ENCODE measurements at places on chromosomes 3 and 15. TPM values are rescaled to one million over a fixed set of nuclear protein-coding genes. Genes with fewer than 3 reads are reported as not detected.

DNA sequence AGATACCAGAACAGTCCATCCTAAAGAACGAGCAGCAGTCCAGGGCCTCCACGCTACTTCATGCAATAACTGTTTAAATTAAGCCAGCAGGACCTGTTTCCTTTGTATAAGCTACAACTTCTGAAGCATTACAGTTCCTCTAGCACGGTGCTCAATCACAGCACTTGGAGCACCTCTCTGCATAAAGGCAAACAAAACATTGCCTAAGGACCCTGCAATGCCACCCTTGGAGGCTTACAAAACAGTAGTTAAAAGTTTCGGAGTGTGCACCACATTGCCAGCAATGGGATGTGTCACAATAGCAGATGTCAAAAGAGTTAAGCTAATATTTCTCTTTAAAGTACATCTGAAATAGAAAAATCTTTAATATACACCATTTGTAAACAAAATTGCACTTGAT is 2.6 kb upstream of the VPS39 start:
- DNase-seq, result no peak

DNA sequence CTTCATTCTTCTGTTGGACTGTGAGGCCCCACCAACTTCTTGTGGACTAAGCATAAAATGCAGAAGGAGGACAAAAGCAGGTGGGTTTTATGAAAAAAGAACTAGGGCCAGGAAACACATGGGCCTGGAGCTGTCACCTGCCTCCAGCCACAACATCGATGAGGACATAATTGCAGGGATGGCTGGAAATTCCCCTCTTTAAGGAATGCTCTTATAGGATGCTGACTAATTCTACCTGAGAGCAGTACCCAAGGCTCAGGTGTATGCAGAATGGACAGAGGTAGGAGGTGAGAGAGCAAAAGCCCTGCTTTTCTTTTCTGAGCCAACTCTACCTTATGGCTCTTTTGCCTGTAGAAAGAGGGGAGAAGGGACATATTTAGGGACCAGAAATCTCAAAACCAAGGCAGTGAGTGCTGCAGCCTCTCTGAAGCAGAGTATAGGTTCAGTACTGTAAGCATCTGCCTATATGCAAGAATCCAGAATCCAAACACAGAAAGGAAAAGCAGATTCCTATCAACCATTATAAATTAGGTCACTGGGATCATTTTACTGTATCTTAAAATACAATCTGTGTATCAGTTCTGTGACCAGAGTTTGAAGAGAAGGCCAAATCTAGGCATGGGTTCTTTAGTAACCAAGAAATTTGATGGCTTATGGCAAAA is 205.3 kb upstream of the WNT5A start:
- DNase-seq, result no peak

DNA sequence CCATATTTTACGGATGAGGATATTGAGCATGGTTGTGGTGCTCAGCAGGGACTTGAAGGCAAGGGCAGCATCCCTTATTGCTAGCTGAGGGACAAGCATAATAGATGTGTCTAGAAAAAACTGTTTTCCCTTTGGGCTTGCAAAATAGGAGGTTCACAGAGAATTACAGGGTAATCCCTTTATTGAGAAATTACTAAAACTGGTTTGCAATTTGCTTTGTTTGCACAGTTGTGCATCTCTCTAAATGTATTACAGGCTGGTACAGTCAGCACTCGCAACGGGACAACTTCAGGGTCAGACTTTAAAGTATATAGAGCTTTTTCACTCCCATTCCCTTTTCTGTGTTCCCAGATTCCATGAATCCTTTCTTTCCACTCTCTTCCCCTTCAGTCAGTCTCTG is 51.3 kb downstream of the SUCNR1 start:
- no peak for DNase-seq

DNA sequence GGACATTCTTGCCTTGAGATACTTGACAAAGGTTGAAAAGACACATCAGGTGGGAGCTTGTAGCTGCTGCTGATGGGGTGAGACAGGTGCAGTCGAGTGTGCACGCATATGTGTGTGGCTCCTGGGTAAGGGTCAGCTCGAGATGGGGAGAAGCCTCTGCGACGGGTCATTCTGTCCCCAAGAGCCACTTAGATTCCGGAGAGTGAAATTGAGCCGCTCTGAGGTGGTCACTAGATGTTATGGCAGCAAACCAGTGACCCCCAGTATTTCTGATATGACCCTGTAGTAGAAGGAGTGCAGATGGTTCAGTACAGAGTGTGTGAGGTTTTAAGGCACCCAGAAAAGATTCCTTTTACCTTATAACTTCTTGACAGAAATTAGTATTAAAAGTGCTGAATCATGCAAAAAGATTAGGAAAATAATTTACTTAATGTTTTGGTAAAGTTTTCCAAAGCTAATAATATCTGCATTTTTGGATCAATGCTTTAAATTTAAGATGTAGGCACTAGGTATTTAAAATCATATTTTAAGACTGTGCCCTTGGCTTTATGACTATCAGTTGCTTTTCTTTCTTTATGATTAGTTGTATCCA is 241.9 kb upstream of the TOPAZ1 start:
- DNase-seq, result no peak

GRCh38 chr3:23219117-23219516 is 16.0 kb downstream of the UBE2E2 start:
- no peak for DNase-seq

Gene CAND2
- total RNA-seq, result 1.8 TPM

GRCh38 chr15:74375303-74375693 is 7.9 kb upstream of the CYP11A1 start:
- DNase-seq, result peak; percentile 79

- DNase-seq, result no peak
Measured at GRCh38 chr15:78680431-78681075, 39.5 kb upstream of the CHRNB4 start.

GRCh38 chr3:194657439-194657838 is 14.6 kb downstream of the LSG1 start:
- DNase-seq, result no peak

- DNase-seq, result peak; percentile 48
Measured at GRCh38 chr3:128489927-128490649, 2.9 kb downstream of the GATA2 start.

Gene TGM4
- total RNA-seq, result 0.13 TPM

- DNase-seq, result no peak
Measured at GRCh38 chr3:14126017-14126886, 1.4 kb downstream of the TMEM43 start.

DNA sequence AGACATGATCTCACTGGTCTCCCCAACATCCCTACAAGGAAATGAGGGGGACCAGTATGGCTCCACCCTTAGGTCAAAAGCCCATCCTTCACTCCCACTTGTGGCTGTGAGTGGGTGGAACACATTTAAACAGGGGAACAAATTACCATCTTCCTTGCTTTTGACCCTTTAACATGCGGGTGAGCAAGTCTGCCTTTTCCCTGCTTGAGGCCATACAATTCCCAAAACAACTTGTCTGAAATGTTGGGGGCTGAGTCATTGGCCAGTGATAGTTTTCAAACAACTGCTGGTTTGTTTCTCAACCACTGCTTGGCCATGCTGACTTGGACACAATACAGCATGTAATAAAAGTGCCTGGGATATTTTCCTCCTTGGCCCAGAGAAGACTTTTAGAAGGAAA is 39.6 kb downstream of the COL8A1 start:
- DNase-seq, result no peak

DNA sequence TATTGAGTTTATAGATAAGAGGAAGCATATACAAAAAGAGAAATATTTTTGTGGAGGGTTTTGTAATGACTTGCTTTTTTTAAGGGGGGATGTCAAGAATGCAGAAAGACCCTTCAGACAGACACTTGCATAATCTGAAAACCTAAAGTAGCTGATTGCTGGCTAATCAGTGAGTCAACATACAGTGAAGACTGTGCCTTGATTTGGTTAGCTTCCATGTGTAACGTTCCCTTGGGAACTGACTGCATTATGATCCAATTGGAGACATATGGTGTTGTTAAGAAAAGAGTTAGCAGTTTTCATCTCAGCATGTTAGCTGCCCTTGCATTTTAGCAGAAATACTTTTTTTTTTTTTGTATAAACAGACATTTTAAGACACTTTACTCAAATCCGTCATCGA is 483.2 kb downstream of the RBMS3 start:
- DNase-seq, result peak; percentile 26

- no peak for DNase-seq
Measured at GRCh38 chr3:175107995-175108394, 248.9 kb downstream of the NAALADL2 start.
